Putamen (tissue), 1 donor: ENCODE measurements at places on chromosomes 5 and 9.

DNA sequence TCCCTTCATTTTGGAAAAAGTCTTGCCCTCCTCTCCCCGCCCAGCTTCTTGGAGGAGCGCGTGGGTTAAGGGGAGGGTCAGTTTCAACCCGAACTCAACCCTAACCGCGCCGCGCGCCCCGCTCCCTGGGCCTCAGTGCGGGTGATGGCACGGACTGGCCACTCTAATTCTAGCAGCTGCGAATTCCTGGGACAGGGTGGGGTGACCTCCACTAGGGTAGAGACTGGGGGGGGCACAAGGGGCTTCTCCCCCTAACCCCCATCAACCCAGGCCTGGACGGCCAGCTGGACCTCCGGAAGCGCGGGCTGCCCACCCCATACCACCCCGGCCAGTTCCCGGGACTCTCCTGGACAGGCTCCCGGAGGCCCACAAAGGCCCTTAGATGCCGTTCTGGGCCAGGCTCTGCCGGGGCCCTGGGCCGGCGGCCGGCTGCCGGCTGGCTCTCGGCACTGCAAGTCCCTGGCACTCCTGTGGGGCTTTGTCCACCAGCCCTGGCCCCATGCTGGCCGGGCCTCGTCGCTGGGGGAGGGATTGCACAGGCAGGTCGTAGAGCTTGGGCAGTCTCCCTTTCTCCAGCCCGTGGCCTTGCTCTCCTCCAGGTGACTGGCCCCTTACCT, 7.2 kb upstream of the PSD2 start:
- DNase-seq = peak; percentile 95

DNA sequence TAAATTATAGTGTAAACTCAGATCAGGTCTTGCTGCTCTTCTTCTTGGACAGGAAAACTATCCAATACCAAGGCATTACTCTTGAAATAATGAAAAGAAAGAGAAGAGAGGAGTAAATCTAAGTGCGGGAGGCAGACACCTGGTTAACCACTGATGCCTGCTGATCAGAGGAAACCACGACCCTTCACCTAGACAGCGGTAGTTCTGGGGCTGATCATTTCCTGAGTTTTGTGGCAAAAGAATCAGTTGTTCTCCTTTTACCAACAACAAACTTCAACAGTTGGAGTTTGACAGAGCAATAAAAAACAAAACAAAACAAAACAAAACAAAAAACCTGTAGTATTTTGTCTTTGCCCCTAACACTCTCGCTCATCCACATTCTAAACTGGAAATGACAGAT, 3.0 kb downstream of the RLN1 start:
- no peak for DNase-seq

- DNase-seq = no peak
Measured at GRCh38 chr9:98259791-98260190, 4.3 kb upstream of the TBC1D2 start.

DNA sequence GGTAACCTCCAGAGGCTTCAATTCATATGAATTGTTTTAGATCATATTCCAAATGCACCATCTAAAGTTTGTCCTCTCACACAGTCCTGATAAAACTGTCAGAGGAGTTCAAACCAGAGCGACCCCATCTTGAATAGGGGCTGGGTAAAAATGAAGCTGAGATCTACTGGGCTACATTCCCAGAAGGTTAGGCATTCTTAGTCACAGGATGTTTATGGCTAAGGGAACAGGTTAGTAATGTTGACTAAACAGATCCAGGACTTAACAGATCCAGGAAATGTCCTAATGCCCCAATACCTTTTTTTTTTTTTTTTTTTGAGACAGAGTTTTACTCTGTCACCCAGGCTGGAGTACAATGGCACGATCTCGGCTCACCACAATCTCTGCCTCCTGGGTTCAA, 192.6 kb upstream of the PRDM9 start:
- no peak for DNase-seq

GRCh38 chr5:13985731-13986418, 41.4 kb upstream of the DNAH5 start:
- DNase-seq = no peak

GRCh38 chr9:21030389-21031035, 928 bp downstream of the HACD4 start:
- peak; percentile 40 for DNase-seq

DNA sequence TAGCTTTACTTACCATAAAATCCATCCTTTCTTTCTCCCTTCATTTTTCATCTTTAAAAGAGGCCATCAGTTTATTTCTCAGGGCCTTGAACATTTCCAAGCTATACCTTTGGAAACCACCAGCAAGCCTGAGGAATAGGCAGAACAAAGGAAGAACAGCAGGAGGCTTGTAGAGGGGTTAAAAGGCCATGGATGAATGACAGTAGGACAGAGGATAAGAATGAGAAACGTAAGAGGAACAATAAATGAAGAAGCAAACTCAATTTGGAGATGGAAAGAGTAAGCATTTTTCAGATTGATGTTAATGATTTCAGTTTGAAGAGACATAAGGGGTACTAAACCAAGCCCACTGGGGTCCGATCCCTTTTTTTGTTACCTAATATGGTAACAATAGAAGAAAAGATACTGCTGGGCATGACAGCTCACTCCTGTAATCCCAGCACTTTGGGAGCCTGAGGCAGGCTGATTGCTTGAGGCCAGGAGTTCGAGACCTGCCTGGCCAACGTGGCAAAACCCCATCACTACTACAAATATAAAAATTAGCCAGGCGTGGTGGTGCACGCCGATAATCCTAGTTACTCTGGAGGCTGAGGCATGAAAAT, 106.6 kb upstream of the NMUR2 start:
- DNase-seq = no peak
